ENCODE measurements at places on chromosomes 2 and 18. TPM values are rescaled to one million over a fixed set of nuclear protein-coding genes. Genes with fewer than 3 reads are reported as not detected.
A peak's percentile ranks its signal among the peaks of the same experiment; 100 is the strongest.

- H3K27ac ChIP-seq = no peak overlapping the region
- H3K36me3 ChIP-seq = no peaks in the 10 kb centered on the region
Observed at GRCh38 chr2:12045864-12046291, 299.4 kb downstream of the LPIN1 start.

DNA sequence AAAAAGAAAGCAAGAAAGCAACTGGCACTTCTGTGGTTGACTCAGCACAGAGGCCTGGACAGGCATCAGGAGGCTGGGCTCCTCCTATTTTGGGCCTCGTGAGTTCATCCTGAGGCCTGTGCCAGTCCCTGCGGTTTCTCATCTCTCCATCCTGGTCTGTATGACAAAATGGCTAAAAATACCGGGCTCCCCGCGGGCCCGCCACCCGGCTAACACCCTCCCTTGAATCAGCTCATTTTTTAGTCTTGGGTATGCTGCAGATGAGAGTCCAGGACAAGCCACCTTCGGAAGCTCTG, 62.3 kb upstream of the YWHAQ start:
- DNase-seq = peak; percentile 98
- no peaks in the 10 kb centered on the region for H3K27me3 ChIP-seq
- H3K27ac ChIP-seq = peak overlapping the region; percentile 92
- H3K4me1 ChIP-seq = peaks cover 18% of the 10 kb centered on the region

GRCh38 chr2:19649785-19650380, 251.9 kb downstream of the TTC32 start:
- no peaks in the 10 kb centered on the region for H3K36me3 ChIP-seq
- peak; percentile 99 for DNase-seq
- peaks cover 22% of the 10 kb centered on the region for H3K4me1 ChIP-seq
- H3K4me3 ChIP-seq = peak overlapping the region; percentile 47
- no peaks in the 10 kb centered on the region for H3K27me3 ChIP-seq
- peak overlapping the region; percentile 67 for H3K27ac ChIP-seq

GRCh38 chr18:13283746-13284145, 65.2 kb downstream of the LDLRAD4 start:
- H3K4me3 ChIP-seq = no peak overlapping the region
- H3K36me3 ChIP-seq = no peaks in the 10 kb centered on the region
- no peak for DNase-seq
- no peaks in the 10 kb centered on the region for H3K27me3 ChIP-seq
- H3K27ac ChIP-seq = no peak overlapping the region

- H3K27me3 ChIP-seq = no peaks in the 10 kb centered on the region
- peak; percentile 93 for DNase-seq
- peak overlapping the region; percentile 73 for H3K27ac ChIP-seq
- peak overlapping the region; percentile 33 for H3K4me3 ChIP-seq
- no peaks in the 10 kb centered on the region for H3K36me3 ChIP-seq
Observed at GRCh38 chr2:174004905-174005605, 39.9 kb upstream of the SP3 start.

DNA sequence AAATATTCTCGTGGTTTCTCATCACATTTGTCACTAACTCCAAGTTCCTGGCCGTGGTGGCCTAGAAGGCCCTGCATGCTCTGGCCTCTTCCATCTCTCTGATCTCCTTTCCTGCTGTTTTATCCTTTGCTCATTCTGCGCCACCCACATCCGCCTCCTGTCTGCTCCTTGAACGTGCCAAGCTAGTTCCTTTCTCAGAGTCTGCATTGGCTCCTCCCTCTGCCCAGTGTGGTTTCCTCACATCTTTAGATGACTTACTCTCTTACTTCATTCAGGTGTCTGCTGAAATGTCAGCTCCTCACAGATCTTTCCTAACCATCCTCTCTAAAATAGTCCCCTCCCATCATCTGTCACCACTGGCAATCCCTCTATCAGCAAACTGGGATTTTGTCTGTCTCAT, 158.6 kb upstream of the RBMS1 start:
- no peak overlapping the region for H3K4me3 ChIP-seq
- H3K36me3 ChIP-seq = no peaks in the 10 kb centered on the region
- peaks cover 24% of the 10 kb centered on the region for H3K4me1 ChIP-seq
- H3K27ac ChIP-seq = no peak overlapping the region
- DNase-seq = peak; percentile 34

The ASB1 gene
- 35.3 TPM for polyA plus RNA-seq

Measured in GM23248 (cell line).